ENCODE measurements at places on chromosomes 5 and 9. TPM values are rescaled to one million over a fixed set of nuclear protein-coding genes. Genes with fewer than 3 reads are reported as not detected.

The PAPPA gene
- polyA plus RNA-seq, result not detected

The PCDHGB1 gene
- polyA plus RNA-seq, result not detected

The GABRA1 gene
- not detected for polyA plus RNA-seq

The GABRG2 gene
- polyA plus RNA-seq, result not detected

The ARL10 gene
- 1.2 TPM for polyA plus RNA-seq

The DRD1 gene
- polyA plus RNA-seq, result not detected

The PCDHB9 gene
- not detected for polyA plus RNA-seq

GRCh38 chr5:89128092-89128491 is 245.1 kb upstream of the MEF2C start:
- no peak for DNase-seq

DNA sequence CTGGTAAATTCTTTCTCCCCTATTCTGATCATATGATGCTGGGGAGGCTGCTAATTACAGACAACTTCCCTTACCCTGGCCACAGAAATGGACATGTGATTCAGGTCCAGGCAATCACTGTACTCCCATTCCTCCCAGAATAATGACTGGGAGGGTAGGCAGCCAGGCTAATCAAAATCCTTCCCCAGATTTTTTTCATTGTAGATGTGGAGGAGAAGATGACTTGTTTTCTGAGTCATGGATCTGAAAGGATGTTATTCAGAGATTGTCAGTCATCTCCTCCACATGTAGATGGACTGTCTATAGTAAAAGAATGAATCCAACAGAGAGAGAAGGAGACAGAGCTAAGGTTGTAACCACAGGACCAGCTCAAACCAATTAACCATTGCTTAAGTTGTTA is 123.9 kb upstream of the PUM3 start:
- DNase-seq, result no peak

GRCh38 chr9:125632321-125633115 is 74.5 kb downstream of the MAPKAP1 start:
- DNase-seq, result no peak

- no peak for DNase-seq
Measured at GRCh38 chr9:133035669-133036068, 4.9 kb downstream of the GTF3C5 start.

DNA sequence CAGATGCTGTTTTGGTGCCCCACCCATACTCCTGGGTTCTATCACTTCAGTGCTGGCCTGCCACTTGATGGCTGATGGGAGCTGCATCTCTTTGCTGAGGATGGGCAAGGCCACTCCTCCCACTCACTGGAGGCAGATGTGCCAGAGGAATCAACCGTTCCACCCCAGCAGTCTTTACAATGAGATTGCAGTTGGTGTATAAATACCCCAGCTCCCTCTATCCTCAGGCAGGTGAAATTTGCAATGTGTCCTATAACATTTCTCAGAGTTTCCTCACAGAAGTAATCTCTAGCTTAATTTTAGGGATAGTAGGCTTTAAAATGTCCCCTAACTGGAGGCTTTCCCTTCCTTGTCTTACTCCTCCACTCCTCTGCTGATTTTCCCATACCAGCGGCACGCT is 36.5 kb upstream of the ERCC6L2 start:
- DNase-seq, result no peak

DNA sequence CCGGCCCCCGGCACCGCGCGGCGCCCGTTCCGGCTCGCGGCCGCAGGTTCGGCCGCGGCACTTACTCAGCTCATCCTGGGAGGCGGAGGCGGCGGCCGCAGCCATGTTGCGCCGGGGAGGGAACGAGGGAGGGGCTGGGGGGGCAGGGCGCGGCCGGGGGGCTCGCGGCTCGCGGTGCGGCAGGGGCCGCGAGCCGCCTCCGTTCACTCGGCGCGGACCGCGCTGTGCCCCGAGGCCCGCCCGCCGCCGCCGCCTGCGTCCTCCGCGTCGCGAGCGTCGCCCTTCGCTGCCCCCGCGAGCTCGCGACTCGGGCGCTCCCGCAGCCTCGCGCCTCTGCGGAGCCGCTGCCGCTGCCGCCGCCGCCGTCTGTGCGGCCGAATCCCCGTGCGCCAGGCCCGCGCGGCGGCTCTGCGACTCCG is 735 bp downstream of the ECPAS start:
- DNase-seq, result peak; percentile 67

DNA sequence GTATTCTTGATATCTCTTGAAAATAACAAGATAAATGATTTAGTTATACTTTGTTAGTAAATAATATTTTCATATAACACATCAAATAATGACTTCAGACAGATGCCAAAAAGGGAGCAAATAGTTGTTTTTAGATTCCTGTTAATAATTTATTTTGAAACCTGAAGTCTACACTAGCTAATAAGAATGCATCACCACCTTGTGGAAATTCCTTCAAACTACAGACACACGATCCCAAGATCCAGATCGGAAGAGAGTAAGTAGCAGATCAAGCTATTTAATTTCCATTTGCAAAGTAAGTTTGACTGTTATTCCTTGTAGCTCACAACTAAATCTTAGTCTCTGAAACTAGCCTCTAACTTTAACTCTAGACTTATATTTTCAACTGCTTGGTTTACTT is 35.5 kb upstream of the ISL1 start:
- no peak for DNase-seq

DNA sequence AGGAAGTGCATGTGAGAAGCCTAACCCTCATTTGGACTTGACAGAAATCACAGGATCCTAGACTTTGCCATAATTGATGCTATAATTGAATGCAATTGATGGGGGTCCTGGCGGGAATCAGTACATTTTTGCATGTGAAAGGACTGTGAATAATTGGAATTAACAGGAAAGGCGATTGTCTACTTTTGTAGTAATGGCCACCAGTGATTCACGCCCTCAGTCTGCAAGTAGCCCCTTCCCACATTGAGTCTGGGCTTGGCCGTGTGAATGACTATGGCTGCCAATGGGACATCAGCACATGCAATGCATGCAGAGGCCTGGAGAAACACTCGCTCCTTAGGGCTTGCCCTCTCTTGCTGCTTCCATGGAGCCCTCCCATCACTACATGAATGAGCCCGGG is 107.8 kb upstream of the OSMR start:
- no peak for DNase-seq

GRCh38 chr5:110018509-110018908 is 328.8 kb downstream of the MAN2A1 start:
- DNase-seq, result no peak

- DNase-seq, result no peak
Measured at GRCh38 chr5:62306323-62306895, 403 bp downstream of the KIF2A start.

- DNase-seq, result no peak
Measured at GRCh38 chr5:168327994-168328393, 36.5 kb downstream of the WWC1 start.

All from CD4-positive, alpha-beta memory T cell (primary cell).